Substantia nigra (tissue), 51 donors: ENCODE measurements at places on chromosomes 6 and 20.

DNA sequence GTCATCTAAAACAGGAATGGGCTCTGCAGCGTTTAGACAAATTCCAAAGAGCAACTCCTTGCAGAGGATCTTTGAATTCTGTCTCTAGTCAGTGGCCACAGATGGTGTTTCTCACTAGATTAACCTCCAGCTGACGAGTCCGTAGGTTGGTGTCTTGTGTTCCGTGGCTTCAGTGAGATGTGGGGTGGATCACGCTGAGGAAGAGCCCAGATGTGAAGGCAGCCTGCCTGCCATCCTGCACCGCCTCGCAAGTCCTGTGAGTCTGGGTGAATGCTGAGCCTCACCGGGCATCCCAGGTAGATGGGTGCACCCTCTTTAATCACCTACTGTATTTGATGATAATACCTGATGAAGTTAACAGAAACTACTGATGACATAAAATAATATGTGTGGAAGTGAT, 70.4 kb downstream of the THBS2 start:
- DNase-seq, result no peak

DNA sequence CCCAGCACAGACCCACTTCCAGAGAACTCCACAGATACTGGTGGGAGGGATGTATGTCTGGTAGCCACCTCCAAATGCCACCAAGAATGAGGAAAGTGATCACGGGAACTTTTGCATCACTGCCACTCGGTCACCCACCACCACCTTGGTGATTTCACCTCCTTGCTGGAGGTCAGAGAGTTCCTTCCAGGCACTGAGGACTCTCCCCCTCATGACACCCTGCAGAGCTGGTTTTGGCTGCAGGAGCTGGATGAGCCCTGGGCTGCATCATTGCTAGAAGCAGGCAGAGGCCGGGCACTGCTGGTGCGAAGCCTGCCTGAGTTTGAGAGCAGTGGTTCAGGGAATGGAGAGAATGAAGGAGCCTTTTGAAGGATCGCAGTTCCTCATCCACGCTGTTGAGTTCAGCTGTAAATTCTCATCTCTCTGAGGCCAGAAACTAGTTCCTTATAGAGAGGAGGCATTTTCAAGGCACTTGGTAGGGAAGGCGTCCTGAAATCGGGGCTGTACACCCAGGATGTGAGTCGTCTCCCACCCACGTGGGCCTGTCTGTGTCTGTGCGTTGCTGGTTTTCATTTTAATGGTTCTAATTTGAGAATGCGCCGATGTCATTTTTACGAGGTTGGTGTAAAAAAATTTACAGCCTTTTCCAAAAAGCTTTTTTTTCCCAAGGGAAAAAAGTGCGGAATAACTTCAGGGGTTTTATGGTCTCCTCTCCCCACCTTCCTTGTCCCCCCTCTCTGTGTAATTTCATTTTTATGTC, 25.0 kb downstream of the FOXP4 start:
- DNase-seq, result no peak

- DNase-seq, result no peak
Measured at GRCh38 chr6:109322825-109323224, 59.4 kb downstream of the CD164 start.

DNA sequence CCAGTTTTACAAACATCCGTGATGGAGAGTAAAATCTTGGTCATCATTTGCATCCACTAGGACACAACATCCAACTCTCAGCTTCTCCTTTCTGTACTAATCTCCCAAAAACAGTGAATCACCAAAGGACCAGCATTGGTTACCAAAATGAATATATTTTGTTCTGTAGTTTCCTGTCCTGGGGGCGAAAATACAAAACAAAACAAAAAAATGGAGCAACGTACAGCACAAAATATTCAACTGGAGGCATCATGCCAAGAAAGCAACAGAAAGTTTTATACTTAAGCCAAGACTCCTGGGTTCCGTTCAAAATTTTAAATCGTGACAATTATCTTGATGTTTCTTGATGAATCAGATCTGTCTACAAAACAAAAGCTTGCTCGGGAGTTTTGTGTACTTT, 126.6 kb upstream of the CCDC28A start:
- no peak for DNase-seq

DNA sequence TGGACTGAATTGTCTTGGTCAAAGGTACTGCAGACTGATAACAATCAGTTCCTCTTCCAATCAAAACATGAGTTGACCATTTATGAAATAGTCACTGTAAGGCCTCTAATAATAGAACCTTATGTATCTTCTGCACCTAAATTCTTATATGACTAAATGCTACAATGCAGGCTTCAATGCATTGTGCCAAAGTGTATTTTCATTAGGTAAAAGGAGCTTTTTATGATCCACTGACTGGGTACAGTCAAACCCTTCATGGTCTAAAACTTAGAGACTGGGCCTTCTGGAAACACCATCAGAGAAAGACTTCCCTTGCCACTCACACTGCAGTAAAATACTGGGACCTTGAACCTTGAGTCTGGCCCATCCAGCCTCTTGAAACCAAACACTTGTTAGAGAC, 16.3 kb downstream of the LGSN start:
- DNase-seq, result no peak

DNA sequence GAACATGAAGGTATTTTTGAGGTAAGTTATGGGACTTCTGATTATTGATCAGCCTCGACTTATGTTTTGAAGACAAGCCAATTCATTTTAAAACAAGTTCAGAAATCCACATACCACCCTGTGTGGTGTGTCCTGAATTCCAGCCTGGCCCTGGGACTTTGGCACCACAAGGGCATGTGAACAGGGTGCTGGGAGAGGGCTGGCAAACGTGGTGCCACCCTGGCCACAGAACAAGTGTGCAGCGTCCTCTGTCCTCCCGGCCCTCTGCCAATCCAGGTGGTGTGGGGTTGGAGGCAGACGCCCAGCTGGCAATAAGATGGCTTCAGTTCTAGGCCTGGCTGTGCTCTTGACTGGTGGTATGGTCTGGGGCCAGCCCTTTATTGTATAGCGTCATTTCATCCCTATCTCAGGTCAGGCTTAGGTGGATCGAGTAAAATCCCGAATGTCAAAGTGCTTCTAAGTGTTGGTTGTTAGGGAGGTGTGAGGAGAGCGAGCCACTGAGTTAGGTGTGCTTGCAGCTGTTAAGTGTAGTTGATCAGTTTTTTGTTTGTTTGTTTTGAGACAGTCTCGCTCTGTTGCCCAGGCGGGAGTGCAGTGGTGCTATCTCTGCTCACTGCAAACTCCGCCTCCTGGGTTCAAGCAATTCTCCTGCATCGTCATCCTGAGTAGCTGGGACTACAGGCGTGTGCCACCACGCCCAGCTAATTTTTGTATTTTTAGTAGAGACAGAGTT, 84.2 kb downstream of the RNF144B start:
- no peak for DNase-seq

DNA sequence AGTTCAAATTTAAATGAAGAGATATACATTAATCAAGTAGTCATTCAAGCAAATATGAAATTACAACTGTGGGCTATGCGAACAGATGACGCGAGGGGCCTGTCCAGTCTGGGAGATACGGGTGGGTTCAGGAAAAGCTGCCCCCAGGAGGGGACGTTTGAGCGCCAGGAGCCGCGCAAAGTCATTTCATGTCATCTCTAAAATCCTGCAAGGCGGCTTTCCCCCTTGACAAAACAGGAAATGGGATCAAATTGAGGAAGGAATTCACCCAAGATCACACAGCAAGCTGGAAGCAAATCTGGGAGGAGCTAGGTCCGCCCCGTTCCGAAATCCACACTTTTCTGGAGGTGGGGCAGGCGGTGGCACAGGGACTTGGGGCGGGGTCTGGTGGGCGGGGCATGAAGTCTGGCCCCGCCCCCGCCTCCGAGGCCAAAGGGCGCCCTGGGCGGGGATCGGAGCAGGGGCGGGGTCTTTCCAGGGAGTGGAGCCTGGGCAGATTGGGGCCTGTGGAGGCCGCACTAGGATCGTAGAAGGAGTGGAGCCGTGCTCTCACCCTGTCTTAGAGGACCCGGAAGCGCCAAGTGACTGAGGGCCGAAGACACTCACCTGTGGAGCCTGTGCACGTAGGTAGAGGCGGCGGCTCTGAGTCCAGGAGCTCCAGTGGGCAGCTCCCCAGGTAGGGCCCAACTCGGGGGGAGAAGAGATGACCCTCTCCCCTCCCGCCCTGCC, at the start of gene LPIN3:
Gene LPIN3, plus strand, starts transcription at position 495 of the 729 bp plus-strand sequence. CDS start 4,983 bp downstream, outside the sequence.
- DNase-seq, result no peak

DNA sequence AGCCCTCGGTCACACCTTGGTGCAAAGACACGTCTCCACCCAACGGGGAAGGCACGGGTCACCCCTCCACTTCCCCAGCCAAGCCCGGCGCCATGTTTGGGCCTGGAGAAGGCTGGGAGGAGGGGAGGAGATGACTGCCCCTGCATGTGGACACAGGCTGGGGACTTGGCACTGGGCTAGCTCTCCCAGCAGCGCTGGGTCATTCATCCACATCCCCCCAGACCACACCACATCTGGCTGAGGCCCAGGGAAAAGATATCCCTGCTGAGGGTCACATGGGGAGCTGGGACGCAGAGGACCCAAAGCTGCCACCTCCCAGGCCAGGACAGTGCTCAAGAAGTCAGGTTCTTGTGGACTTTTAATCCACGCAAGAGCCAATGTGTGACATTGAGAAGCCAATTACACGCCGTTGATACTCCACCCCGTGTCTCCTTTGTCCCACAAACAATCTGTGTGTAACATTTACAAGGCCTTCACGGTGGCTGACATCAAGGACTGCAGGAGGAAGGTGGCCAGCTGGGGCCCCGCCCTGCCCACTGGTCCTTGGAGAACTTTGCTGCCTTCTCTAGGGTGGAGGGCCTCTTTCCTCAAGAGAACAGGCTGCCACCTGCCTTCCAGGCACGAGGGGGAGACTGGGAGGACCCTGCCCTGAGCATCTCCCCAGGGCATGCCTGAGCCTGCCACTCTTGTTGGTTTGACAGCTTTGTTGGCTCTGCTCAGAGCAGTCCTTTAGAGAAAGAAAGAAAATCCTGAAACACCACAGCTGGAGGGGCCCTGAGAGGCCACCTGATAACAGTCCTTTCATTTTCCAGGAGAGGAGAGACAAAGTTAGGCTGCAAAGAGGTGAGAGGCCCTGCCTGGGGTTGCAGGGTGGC, 5.3 kb upstream of the IP6K3 start:
- no peak for DNase-seq

GRCh38 chr20:2914160-2914559, 40.9 kb downstream of the PTPRA start:
- DNase-seq, result no peak

DNA sequence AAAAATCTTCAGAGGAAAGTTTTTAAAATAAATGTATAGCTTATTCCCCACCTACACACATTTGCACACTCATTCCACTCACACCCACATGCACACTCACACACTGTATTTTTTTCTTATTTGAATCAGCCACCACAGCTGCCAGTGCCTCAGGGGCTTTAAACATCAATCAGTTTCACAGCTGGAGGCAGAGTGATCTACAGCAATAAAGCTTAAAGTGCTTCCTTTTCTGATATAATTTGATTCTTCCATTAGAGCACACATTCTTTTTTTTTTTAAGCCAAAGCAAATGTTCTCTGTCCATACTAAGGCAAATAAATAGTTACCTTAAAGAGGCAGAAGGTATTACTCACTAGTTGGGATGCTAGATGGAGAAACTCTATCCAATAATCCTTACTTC, 498.8 kb upstream of the POU3F2 start:
- DNase-seq, result no peak

DNA sequence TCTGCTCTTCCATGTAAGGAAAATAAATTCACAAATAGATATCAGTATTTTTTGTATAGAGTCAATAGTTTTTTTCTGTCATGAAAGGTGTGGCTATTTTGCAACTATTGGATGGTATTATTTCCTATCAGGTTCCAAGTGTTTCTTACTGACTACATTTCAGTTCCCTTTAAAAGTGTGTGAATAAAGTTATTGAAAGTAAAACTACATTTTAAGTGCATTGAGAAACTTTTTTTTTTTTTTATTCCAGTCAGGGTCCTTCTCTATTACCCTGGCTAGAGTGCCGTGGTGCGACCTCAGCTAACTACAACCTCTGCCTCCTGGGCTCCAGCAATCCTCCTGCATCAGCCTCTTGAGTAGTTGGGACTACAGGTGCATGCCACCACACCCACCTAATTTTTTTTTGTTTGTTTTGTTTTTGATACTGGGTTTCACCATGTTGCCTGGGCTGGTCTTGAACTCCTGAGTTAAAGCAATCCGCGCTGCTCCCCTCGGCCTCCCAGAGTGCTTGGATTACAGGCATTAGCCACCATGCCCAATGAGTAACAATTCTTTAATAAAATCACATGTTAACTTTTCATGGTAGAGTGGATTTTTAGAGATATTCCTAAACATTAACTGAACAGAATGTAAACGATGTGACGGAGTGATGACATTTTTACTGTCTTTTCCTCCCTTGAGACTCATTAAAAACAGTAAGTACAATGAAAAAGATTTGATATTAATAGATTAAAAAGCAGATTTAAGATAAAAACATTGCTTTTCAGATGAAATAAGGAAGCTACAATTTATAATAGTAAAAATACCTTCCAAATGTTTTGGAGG, 69.7 kb upstream of the ADGRF4 start:
- DNase-seq, result no peak

DNA sequence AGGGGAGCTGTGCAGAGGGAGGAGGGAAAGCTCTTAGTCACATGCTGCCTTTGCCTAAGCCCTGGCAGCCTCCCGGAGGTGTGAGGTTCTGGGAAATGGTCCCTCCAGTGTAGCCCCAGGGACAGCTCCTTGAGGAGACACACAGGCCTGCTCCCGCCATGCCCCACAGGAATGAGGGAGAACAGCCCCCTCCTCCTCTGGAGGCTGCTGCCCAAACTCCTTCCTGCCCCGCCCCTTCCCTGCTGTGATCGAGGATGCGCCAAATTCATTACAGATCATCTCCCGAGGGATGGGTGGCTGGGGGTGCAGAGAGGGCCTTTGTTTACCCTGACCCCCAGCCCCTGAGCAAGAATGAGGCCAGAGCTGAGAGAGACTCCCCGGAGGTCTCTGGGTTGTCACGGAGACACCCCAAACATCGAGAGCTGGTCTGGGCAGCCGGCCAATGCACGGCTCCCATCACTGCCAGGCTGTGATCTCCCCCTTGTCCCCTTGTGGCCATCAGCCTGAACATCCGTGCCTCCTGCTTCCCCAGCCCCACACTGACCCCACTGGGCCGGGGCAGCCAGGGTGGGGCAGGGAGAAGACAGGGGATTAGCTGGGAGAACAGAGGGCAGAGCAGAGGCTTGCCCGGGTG, 8.4 kb downstream of the CYP21A2 start:
- DNase-seq, result peak; percentile 10

- no peak for DNase-seq
Measured at GRCh38 chr6:74768120-74768519, 437.7 kb downstream of the COL12A1 start.

DNA sequence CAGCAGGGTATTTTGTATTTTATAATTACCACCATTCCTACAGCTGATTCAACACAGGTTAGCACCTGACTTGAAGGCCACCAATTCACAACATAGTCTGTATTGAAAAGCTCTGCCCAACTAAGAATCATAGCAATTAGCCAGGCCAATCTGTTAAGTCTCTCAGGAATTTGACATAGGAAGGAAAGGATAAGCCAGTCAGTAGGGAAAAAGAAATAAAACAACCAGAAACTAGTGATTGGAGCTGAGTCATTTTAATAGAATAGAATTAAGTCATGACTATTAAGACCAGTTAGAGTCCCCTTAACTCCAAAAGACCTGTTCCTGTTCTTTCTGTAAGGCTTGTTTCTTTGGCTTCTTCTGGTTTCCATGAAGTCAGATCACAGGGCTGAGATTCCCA, 8.1 kb downstream of the RANBP9 start:
- DNase-seq, result no peak

GRCh38 chr6:151524059-151524458, 30.2 kb downstream of the CCDC170 start:
- DNase-seq, result no peak
